GM04504 (cell line): ENCODE measurements at places on chromosomes 5 and 9.

DNA sequence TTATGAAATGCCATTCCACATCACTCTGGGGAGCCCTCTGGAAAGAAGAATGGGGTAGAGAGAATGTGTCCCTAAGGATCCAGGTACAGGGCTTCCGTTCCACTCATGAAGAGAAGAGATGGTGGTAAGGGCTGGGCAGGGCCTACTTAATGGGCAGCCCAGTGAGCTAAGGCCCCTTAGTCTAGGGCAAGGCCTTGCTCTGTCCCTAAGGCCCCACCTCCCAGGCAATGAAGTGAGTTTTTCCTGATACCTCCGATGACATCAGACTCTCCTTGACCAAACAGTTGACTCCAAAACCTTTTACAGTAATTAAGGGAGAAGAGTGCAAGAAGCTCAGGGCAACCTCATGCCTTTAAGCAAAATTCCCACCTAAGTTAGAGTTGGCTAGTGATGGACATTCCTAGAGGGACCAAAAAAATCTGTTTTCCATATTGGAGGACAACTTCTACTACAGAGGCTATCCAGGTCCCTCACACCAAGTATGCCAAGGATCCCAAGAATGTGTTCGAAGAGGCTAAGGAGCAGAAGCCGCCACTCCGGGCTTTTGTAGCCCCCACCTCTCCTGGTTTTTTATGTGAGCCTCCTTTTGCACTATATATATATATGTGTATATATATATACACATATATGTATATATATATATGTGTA, 5.9 kb downstream of the KLF9 start:
- no peak for DNase-seq

- peak; percentile 8 for DNase-seq
Measured at GRCh38 chr5:69295088-69295754, 37.4 kb downstream of the CCDC125 start.

DNA sequence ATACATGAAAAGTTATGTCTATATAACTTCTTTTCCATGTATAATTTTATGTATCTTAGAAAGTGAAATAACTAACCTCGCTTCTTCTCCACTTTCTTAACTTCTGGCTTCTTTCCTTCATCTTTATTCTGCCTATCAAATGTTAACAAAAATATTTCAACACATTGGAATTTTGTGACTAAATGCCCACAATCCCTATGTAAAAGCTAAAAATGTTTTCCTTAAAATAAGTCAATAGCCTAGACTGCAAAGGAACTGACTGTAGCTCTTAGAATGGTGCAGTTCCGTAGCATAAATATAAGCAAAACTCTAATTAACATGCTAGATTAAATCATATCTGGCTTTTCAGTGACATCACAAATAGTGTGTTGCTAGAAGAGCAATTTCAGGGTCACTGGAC, 40.9 kb downstream of the PSIP1 start:
- no peak for DNase-seq

GRCh38 chr9:13173553-13173952, 105.9 kb downstream of the MPDZ start:
- DNase-seq: no peak

GRCh38 chr9:81737871-81738507, 48.6 kb upstream of the TLE1 start:
- peak; percentile 68 for DNase-seq
